ENCODE measurements at places on chromosomes 4 and X.

DNA sequence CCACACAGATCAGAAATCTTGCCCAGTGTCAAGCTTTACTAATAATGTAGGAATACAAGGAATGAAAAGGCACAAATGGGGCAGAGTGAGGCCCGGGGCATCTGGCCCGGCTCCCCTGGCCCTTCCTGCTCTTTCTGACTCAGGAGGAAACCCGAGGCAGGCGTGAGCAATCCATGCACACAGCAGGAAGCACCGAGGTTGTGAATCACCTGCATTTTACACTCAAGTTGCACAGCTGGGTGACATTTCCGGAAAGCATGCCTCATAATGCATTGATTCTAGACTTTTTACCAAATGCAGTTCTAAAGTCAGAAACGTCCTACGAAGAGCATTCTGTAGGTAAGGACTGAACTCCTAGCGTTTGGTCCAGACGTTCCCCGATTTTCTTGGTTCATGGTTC lies 38.9 kb downstream of the PRIMPOL start:
- DNase-seq = peak; percentile 22

DNA sequence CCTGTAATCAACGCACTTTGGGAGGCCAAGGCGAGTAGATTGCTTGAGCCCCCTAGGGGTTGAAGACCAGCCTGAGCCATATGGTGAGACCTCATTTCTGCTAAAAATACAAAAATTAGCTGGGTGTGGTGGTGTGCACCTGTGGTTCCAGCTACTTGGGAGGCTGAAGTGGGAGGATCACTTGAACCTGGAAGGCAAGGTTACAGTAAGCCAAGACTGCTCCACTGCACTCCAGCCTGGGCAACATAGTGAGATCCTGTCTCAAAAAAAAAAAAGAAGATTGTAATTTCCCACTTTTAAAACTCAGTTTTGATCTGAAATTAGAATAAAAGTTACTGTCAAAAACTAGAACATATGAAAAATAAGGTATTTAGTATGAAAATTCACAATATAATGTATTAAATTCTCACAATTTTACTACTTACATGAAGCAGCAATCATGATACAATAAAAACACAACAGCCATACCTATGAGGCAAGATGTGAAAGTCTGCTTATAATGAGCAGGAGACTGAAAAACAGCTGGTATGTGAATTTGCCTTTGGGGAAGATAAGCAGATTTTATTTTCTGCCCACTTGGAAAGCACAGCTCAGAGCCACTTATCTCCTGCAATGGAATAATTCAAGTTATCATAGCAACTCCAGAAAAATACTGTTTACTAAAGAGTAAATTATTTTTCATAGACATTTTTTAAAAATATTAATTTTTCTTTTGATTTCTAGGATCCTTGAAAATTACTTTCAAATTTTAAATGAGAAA lies 50.6 kb downstream of the ZGRF1 start:
- DNase-seq = no peak

- DNase-seq = no peak
These were observed 84.0 kb downstream of the PHKA2 start for GRCh38 chrX:18899796-18900380.

DNA sequence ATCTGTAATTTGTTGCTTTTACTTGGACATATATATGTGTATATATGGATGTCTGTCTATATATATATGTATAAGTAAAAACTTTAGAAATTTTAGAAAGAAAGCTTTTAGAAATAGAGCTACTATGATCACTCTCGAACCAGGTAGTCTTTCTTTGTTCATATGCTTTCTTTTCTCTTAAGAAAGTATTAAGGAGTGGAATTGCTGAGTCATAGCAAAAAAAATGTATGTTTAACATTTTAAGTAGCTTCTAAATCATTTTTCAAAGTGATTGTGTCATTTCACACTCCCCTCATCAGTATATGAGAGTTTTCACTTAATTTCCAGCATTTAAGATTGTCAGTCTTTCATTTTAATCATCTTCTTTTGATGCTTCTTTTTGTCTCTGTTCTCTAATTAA lies 447.9 kb upstream of the TECRL start:
- no peak for DNase-seq

DNA sequence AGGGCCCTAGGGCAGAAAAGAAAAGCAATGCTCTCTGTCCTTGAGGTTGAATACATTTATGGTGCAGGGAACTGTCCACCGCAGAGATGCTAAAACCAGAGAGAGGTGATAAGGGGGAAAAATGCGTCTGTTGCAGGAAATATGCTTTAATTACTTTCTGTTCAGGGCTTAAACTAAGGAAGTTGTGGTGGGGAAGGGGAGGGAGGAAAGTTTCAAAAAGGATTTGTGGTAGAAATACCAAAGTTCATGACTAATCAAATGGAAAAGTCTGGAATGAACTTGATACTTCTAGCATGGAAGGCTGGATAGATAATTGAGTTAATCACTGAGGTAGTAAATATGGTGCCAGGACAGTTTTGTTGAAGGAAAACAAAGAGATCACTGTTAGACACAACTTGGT lies 99.0 kb downstream of the ASB9 start:
- no peak for DNase-seq

GRCh38 chr4:75718529-75718928 lies 5.8 kb upstream of the USO1 start:
- DNase-seq = no peak

- no peak for DNase-seq
These were observed 155.1 kb upstream of the FGF13 start for GRCh38 chrX:138866643-138867042.

Data from activated CD4-positive, alpha-beta T cell treated with anti-CD3 and anti-CD28 coated beads, Interleukin-2, amount 50 U/mL, for 48 hours (primary cell).